Immature natural killer cell (primary cell): ENCODE measurements at places on chromosomes 5 and 9. TPM values are rescaled to one million over a fixed set of nuclear protein-coding genes. Genes with fewer than 3 reads are reported as not detected.

DNA sequence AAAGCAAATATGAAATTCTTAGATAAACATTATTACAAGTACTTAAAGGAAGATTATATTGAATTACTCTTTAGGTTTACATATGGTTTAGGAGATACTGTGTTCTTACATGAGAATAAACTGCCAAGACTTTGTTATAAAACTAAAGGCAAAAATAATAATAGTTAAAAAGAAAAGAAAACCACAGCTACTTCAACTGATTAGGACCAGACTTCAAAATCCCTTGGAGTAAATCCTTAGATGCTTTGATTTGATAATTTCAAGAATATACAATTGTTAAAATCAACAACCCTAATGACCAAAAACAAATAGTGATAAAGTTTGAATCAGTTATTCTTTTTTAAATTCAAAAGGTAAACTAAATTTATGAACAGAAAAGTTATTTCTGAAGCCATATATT, 389.6 kb upstream of the COX7C start:
- no peak for DNase-seq

GRCh38 chr5:169721771-169722170, 84.7 kb downstream of the DOCK2 start:
- no peak for DNase-seq

DNA sequence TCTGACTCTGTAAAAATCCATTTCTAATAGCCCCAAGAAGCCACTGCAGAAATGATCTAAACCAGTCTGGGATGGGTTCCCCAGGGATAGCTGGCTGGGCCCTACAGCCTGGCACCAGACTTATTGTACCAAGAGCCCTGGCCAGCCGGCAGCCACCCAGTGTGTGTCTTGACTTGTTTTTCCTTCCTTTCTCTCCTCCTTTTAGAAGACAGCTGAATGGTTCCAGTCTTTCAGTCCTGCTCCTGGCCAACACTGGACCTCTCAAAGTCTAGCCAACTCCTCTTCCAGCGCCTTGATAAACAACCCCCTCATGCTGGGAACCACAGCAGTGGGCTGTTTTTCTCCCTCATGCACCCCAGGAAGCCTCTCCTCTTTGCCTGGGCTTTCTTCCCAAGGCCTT, 34.1 kb downstream of the ATOX1 start:
- DNase-seq = no peak

DNA sequence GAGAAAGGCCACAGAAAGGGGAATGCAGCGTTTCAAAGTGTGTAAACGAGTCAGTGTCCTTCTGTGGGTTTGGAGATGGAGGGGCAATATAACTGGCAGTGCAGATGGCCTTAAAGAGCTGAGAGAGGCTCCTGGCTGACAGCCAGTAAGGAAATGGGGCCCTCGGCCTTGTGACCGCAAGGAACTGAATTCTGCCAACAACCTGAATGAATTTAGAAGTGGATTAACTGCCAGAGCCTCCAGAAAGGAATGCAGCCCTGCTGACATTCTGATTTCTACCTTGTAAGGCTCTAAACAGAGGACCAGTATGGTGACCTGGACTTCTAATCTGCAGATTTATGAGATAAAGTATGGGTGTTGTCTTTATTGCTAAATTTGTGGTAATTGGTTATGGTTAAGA, 17.5 kb upstream of the NREP start:
- no peak for DNase-seq

DNA sequence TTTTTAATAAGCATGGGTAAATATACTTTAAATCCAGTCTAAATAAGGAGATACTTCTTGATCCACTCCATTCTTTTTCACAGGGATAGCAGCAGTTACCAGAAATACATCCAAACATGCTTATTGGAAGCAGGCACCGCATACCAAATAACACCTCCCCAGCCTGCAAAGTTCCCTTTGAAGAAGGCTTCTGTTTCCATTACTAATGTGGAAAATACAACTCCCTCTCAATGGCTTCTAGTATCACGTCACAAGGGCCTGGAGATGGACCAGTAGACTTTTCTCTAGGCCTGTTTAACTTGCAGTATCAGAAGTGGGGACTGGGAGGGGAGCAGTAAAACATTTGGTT, 20.8 kb downstream of the TMEM245 start:
- DNase-seq = no peak

DNA sequence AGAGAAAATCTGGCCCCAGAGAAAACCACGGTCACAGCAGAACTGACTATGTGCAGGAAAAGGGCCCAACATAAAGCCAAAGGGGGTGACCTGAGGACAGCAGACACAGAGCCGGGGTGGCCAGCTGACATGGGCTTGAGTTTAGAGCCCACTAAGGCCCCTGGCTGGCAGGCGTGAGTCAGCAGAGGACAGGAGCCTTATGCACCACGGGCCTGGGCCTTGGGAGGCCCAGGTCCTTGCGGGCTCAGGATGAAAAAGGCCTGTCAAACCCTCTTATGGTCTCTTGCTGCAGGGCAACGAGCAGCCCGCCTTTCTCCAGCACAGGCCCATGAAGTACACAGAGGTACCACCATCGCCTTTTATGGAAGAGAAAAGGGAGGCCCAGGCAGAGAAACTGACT, 19.7 kb downstream of the STK10 start:
- DNase-seq = no peak

- DNase-seq = no peak
These were observed 153.2 kb upstream of the FBXL7 start for GRCh38 chr5:15346738-15347137.

- peak; percentile 44 for DNase-seq
These were observed 41.0 kb downstream of the CCNJL start for GRCh38 chr5:160271396-160271795.

- DNase-seq = peak; percentile 56
These were observed 326.5 kb downstream of the ZSWIM6 start for GRCh38 chr5:61658592-61659008.

GRCh38 chr9:116566677-116567488, 120.2 kb upstream of the TRIM32 start:
- DNase-seq = no peak

The SOWAHA gene
- polyA plus RNA-seq = not detected

The SHLD3 gene
- 12.8 TPM for polyA plus RNA-seq

The UAP1L1 gene
- 1.4 TPM for polyA plus RNA-seq

The LCN1 gene
- polyA plus RNA-seq = not detected
